ENCODE measurements at places on chromosomes 1 and 21. TPM values are rescaled to one million over a fixed set of nuclear protein-coding genes. Genes with fewer than 3 reads are reported as not detected.

- H3K4me1 ChIP-seq: peaks cover 10% of the 10 kb centered on the region
- no peaks in the 10 kb centered on the region for H3K36me3 ChIP-seq
Measured at GRCh38 chr1:91454136-91454535, 46.5 kb upstream of the CDC7 start.

DNA sequence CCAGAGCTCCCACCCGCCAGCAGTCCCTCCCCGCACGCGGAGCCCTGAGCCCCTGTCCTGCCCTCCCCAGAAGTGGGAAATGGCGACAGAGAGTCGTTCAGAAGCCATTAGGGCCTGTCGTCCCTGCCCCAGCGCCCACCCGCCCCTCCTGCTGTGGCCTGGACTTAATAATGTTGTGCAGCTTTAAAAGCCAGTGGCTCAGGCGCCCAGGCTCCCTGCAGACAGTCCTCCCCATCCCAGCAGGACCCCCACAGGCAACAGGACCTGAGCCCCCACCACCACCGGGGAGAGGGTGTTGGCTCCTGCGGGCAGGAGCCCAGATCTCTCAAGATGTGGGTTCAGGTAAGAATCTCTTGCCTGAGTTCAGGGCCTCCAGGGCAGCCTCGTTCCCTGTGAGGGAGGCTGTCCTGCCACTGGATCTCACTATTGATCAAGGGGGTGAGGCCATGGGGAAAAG is 125.3 kb upstream of the RUNX3 start:
- H3K27ac ChIP-seq: no peak overlapping the region
- no peaks in the 10 kb centered on the region for H3K36me3 ChIP-seq
- H3K4me1 ChIP-seq: peaks cover 18% of the 10 kb centered on the region
- DNase-seq: no peak

Gene TNFSF4
- 0.57 TPM for total RNA-seq

- H3K27ac ChIP-seq: no peak overlapping the region
- no peak for DNase-seq
- peaks cover 8% of the 10 kb centered on the region for H3K4me1 ChIP-seq
- peaks cover 22% of the 10 kb centered on the region for H3K36me3 ChIP-seq
- no peak overlapping the region for H3K4me3 ChIP-seq
- no peaks in the 10 kb centered on the region for H3K27me3 ChIP-seq
Measured at GRCh38 chr21:44496564-44497550, 41.5 kb downstream of the LRRC3 start.

GRCh38 chr1:92944901-92945747 is 16.1 kb downstream of the DIPK1A start:
- DNase-seq: no peak
- H3K27me3 ChIP-seq: no peaks in the 10 kb centered on the region
- H3K4me1 ChIP-seq: no peaks in the 10 kb centered on the region
- H3K27ac ChIP-seq: no peak overlapping the region
- no peak overlapping the region for H3K4me3 ChIP-seq

- H3K4me1 ChIP-seq: peaks cover 30% of the 10 kb centered on the region
- no peak overlapping the region for H3K27ac ChIP-seq
- no peaks in the 10 kb centered on the region for H3K36me3 ChIP-seq
- no peak for DNase-seq
- no peak overlapping the region for H3K4me3 ChIP-seq
- no peaks in the 10 kb centered on the region for H3K27me3 ChIP-seq
Measured at GRCh38 chr1:224592636-224593582, 23.2 kb upstream of the CNIH3 start.

GRCh38 chr1:943545-944340 is 15.3 kb downstream of the NOC2L start:
- no peak for DNase-seq
- H3K27me3 ChIP-seq: peaks cover 59% of the 10 kb centered on the region
- no peak overlapping the region for H3K27ac ChIP-seq
- peaks cover 3% of the 10 kb centered on the region for H3K36me3 ChIP-seq
- no peaks in the 10 kb centered on the region for H3K4me1 ChIP-seq

Gene SLC9C2
- not detected for total RNA-seq

All from neural crest cell (in vitro differentiated cells).